Activated CD8-positive, alpha-beta memory T cell treated with anti-CD3 and anti-CD28 coated beads, Interleukin-2, amount 50 U/mL, for 4 hours (primary cell): ENCODE measurements at places on chromosomes 16 and 17.
A peak's percentile ranks its signal among the peaks of the same experiment; 100 is the strongest.

DNA sequence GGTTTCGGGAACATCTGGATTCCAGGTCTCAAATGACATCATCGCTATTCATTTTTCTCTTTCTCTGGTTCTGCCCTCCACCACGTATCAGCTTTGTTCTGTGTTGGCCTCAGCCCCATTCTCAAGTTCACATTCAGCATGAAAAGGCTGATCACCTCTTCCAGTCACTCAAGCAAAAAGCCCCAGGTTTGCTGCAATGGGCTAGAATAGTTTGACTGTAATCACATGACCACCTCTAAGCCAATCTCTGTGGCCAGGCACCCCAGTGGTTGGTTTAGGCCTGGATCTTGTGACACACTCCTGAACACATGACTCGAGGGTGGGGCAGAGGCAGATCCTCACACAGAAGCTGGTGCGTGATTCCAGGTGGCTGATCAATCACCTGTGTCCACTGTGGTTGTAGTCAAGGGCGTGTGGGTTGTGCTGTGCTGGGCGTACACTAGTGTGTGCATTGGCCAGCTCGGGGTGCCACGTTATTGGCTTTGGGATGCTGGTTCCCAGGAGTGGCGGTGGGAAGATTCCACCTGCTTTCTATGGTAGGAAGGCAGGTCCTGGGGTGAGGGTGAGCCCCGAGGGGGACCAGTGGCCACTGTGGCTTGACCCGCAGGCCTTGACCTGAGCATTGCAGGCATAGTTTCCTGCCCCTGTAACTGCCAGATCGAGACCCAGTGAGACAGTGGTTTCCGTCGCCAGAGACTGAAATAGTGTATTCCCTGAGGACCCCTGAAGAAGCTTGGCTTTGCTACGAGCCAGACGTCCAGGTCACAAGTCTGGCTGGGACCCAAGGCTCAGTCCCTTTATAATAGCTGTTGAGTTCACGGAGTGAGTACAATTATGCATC lies 12.0 kb downstream of the EEF2K start:
- no peak for DNase-seq

DNA sequence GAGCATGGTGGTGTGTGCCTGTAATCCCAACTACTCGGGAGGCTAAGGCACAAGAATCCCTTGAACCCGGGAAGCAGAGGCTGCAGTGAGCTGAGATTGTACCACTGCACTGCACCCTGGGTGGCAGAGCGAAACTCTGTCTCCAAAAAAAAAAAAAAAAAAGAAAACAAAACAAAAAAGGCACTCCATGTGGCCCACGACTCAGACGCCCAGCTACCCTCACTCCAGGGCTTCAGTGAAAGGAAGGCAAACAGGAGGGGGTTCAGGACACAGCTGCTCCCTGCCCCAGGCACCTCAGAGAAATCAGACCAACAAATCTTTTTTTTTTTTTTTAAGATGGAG lies 91.7 kb downstream of the LITAF start:
- DNase-seq = no peak

DNA sequence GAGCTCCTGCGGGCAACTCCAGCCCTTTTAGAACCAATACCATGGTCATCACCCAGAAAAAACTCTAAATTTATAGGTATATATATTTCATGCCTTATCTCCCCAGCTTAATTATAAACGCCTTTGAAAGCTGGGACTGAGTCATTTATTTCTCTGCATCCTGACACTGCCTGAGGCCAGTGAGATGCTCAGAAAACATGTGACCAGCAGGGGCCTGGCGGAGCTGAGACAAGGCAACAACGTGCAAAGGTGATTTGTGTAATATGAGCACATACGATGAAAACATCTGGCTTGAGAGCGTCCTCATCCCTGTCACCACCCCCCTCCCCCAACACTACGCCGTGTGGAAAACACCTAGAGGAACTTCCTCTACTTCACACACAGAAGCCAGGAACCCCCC lies 22.7 kb downstream of the NXN start:
- DNase-seq = no peak

DNA sequence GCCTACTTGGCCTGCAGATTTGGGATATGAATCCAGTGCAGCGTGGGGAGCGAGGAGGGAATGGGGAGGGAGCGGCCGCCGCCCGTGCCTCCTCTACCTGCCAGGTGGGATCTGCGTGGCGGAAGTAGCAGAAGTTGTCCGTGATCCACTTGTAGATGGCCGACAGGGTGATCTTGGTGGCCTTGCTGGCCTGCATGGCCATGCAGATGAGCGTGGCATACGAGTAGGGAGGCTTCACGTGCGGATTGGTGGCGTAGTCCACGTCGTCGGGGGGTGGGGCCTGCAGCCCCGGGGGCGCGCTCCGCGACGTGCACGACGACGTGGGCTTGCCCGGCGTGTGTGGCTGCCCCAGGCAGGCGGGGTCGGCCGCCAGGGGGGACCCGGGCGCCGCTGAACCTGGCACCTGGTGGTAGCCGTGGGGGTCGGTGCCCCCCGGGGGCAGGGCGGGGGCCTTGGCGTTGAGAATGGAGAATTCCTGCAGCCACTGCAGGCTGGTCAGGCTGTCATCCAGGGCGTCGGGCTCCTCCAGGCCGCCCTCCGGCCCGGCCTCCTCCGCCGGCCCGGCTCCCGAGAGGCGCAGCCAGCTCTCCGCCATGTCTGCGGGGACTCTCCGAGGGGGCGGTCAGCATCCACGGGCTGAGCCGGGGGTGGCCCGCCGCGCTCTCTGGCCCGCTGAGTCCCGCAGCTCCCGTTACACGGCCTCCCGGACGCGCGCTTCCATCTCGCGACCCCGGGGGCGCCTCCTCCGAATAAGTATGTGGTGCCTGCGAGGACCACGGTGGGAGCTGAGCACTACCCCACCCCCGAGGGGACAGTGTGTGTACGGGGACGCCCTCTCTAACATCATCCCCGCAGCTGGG lies 1.0 kb downstream of the FOXJ1 start:
- DNase-seq = peak; percentile 68

GRCh38 chr17:45423304-45423974 lies 9.2 kb downstream of the ARHGAP27 start:
- no peak for DNase-seq

DNA sequence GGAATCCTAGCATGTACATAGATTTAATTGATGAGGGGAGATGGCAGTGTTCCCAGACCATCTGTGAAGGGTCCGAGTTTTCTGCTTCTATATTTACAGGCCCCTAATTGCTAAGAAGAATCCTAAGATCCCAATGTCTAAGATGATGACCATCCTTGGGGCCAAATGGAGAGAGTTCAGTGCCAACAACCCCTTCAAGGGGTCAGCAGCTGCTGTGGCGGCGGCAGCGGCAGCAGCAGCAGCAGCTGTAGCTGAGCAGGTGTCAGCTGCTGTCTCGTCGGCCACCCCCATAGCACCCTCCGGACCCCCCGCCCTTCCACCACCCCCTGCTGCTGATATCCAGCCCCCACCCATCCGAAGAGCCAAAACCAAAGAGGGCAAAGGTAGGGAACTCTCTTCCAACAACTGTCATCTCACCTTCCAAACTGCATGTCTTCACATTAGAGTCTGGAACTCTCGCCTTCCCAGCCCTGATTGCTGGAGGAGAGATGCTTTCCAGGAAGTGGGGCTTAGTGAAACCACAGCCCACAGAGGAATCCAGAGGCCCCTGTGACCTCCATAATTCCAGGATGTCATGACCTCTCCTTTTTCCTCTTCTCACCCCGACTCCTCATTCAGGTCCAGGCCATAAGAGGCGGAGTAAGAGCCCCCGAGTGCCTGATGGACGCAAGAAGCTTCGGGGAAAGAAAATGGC lies 4.7 kb downstream of the CHD3 start:
- no peak for DNase-seq

DNA sequence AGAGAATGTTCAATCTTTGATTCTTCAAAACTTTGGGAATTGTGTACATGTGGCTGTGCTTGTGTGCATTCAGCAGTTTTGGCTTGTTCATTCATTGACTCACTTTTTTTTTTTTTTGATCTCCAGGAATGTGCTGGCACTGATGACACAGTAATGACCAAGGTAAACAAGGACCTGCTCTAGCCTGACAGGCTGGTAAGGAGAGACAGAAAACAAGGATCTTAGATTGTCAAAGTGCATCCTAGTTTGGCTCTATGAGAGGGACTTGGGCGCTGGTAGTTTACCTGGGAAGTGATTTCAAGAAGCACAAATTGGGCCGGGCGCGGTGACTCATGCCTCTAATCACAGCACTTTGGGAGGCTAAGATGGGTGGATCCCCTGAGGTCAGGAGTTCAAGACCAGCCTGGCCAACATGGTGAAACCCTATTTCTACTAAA lies 233.1 kb upstream of the WSCD1 start:
- DNase-seq = no peak

GRCh38 chr16:24253192-24253591 lies 2.9 kb upstream of the CACNG3 start:
- peak; percentile 24 for DNase-seq

DNA sequence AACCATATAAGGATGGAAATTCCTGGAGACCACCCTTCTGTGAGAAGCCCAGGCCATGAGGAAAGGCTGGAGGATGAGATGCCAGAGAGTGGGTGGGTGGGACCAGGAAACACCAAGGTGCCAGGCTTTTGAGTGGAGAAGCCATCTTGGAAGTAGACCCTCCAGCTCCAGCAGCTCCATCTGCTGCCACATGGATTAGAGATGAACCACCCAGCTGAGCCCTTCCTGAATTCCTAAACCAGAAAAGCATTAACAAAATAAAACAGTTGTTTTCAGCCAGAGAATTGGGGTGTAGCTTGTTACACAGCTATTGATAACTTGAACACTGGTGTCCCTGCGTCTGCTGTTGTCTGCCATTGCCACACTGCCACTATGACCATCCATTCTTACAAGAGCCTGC lies 6.3 kb upstream of the TMEM114 start:
- DNase-seq = no peak

- no peak for DNase-seq
These were observed 3.9 kb upstream of the GNG13 start for GRCh38 chr16:804193-805048.

DNA sequence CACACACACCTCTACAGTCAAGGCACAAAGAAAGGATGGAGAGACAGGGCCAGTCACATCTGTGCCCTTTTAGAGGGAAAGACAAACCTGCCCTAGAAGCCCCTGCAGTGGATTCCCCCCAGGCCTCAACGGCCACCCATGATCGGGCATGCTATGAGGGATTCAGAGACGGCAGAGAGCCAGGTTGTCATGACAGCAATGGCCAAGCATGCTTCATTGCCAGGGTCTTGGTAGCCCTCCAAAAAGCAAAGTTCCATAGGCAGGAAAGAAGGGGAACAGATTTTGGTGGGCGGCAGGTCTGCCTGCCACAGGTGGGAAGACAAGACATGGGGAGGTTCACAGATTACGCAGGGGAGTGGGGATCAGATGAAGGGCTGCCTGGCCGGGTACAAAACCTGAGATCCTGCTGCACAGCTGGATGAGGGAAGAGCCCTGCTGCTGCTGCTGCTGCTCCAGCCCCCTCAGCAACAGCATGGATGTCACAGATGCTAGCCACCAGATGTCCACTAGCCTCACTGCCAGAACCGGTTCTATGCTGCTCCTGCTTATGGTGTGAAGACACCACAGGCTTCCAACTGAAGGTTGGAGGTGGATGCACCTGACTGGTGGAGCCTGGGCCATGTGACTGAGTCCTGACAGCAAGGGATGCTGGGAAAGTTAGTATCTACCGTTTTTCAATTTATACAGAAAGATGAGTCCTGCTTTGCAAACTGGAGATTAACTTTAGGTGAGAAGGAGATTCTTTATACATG lies 17.8 kb downstream of the ACTG1 start:
- DNase-seq = no peak

DNA sequence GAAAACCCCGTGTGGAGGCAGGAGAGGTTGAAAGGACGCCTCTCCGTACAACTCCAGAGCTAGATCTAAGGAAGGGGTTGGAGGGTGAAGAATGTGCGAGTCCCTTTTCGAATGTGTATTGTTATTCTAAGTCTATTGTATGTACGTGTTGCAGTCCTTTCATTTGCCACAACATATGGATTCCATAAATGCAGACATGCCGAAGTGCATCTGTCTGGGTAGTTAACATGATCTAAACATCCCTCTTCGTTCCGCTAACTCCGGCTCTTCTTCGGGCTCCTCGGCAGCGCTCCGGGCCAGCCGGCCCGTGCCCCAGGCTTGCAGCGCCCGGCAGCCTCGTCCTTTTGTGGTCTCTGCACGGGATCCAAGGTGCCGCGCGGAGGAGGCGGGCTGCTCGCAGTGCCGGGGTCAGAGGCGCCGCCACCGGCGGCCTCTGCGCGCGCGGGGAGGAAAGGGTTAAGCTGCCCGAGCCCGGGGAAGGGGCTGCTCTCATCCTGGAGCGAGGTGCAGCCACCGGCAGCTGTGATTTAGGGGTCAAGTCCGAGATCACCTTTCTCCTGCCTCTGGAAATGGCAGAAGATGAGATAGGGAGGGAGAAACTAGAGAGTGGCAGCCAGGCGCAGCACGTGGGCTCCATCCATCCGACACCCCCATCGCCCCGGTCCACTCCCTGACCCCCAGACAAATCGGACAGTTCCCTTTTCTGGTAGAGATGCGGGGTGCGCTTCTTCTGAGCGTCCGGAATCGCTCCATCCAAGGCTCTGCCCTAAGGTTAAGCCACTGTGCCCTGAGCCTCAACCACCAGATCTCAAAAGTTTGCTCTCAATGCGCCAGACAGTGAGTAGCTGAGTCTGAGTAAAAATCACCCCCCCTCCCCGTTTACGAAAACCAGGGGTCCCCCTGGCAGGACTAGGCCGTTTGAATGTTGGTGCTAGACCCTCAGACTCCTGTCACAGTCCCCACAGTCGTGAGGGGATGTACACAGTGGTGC lies 15.1 kb upstream of the ZFHX3 start:
- DNase-seq = no peak

DNA sequence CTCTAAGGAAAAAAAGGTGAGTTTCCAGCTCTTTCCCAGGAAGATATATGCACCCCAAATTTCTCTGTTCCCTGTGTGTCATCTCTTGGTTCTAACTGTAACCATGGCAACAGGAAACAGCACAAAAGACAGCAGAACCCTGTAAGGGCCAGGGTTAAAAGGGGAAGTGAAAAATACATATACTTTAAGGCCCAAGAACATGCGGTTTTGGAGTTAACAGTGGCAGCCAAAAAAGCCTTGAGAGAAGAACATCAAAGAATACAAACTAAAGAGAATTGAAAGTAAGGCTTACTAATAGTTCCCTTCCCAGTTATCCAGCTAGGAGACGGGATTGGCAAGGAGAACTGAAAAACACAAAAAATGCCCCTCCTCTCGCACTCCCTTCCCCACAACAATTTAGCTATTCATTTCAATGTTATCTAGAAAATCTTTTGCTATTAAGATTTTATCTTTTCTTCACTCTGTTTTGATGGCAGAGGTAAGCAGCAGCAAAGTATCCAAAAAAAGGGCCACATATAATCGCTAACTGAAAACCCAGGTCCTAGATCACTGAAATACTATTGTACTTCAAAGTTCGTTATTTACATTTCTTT lies 1.5 kb downstream of the SPOP start:
- DNase-seq = no peak

DNA sequence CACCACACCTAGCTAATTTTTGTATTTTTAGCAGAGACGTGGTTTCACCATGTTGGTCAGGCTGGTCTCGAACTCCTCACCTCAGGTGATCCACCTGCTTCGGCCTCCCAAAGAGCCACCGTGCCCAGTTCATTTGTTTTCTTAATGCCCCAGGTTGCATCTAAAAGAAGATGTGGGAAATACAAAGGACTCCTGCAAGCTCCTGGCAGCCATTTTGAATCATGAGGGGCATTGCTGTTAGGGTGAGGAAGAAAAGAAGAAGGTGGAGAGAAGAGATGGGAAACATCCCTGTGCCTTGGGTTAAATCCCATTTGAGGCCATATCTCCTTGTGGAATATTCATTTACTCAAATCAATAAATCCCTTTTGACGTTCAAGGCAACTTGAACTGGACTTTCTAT lies 365.3 kb upstream of the ERCC4 start:
- DNase-seq = no peak

GRCh38 chr16:14024283-14024682 lies 46.8 kb upstream of the MRTFB start:
- no peak for DNase-seq

GRCh38 chr17:79890706-79891105 lies 51.5 kb upstream of the CBX4 start:
- no peak for DNase-seq
